D341Med (cell line): ENCODE measurements at places on chromosomes 12 and 14.

DNA sequence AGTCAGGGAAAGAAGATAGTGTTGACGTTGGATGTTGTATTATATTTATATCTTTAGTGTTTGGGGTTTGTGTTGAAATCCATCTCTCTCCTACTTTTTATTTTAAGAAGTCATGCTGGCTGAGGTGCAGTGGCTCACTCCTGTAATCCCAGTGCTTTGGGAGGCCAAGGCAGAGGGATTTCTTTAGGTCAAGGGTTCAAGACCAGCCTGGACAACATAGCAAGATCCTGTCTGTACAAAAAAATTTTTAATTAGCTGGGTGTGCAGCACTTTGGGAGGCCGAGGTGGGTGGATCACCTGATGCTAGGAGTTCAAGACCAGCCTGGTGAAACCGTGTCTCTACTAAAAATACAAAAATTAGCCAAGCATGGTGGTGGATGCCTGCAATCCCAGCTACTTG, 23.9 kb downstream of the A2ML1 start:
- DNase-seq: no peak

GRCh38 chr12:103441437-103442181, 54.2 kb downstream of the C12orf42 start:
- no peak for DNase-seq

DNA sequence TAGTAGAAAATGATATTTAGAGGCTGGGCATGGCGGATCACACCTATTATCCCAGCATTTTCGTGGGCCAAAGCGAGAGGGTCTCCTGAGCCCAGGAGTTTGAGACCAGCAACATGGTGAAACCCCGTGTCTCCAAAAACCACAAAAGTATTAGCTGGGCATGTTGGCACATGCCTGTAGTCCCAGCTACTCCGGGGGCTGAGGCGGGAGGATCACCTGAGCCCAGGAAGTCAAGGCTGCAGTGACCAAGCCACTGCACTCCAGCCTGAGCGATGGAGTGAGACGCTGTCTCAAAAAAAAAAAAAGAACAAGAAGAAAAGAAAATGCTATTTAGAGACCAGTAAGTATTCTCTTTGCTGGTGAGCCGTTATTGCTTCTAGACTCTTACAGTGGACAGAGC, 79.2 kb upstream of the MDM1 start:
- no peak for DNase-seq

- no peak for DNase-seq
Measured at GRCh38 chr14:85579942-85580341, 50.0 kb downstream of the FLRT2 start.

DNA sequence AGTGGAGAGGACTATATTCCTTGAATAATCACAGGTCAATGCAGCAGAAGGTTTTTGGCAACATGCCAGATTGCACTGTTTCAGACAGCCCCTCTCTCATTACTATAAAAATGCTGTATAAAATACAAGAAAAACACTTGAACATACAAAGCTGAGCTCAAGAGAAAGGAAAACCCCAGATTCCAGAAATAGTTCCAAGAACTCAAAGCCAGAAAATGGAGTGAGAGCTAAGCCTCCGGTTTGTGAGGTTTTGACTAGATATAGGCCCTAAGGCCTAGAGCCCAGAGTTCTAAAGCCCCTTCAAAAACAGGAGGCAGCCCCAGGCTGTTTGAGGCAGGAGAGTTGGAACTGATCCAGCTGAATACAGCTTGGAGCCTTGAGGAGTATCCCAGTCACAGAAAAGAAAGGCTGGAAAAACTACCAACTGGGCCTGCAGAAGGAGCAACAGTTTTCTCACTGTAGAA, 29.4 kb upstream of the ACTN1 start:
- no peak for DNase-seq

DNA sequence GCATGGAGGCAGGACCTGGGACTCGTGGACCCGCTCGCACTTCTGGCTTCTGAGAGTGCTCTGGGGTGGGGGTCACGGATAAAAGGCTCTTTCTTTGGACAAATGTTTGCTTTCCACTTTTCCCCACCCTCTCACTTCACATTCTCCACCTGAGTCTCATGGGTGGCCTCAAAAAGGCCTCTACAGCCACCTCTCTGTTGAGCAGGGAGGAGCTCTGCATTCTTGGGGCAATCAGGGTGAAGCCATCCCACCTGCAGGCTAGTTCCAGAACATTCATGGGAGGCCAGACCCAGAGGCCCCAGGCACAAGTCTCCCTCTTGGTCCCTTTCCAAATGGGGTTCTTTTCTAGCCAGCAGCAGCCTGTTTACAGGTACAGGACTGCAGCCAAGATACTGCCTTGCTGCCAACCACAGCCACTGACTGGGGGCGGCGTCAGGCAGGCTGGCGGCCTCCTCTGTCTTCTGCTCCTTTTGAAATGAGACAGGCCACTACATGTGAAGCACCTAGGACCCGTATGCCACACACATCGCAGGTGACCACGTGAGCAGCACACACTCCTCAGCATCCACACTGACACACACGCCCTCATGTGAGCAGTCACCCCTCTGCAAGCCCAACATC, 18.2 kb upstream of the CEBPE start:
- DNase-seq: no peak

DNA sequence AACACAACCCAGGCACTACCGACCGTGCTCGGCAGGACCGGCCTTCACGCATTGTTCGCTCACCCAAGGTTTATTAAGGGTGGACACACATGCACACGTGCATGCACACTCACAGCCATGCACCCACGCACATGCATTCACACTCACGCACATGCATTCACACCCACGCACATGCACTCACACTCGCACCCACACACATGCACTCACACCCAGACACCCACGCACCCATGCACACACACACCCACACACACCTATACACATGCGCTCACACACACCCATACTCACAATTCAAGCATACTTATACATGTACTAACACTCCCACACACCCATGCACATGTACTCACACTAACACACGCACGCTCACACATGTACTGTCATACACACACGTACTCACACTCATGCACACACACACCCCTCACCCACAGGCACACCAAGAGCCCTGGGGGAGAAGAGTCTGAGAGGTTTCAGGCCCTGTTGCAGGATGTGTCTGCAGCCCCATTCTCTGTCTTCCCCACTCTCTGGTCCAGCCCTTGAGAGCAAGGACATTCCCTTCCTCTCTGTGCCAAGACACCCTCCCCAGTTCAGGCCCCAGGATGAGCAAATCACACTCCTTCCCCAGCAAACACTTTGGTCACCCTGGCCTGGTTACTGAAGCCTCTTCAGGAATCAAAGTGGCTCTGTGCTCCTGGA, 49.4 kb upstream of the BCL11B start:
- DNase-seq: no peak
